NCI-H2227 treated with DMSO at 0.1 percent for 48 hours (cell line): ENCODE measurements at places on chromosomes 13 and 19.

DNA sequence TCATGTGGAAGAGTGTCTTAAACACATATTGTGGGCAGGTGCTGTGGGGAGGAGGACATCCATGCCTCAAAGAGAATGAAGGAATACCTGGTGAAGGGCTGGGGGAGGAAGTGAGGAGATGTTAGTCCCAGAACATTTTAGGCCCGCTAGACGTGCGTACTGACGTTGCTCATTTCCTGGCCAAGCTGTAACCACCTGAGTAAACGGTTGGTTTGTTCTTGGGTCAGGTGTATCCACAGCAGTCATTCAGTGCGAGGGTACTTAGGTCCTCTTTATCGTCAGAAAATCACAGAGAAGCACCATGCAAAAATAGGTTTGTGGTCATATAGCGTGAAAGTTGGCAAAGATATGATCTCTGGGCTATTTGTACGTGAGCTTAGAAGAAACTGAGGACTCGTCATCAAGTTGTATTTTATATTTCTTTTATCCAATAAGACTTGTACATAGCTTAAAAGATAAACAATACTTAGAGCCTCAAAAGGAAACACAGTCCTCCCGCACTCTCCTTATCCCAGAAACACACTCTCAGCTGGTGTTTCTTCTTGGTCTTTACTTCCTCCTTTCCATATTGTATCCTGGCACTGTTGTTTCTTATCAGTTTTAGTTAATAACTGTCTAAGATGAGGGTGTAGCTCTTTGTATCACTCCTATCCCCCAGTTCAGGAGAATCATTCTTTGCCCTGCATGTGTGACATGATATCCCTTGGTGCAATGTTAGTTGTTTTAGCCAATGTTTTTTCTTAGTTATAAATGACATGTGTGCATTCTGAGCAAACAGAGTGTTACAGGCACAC, 52.0 kb downstream of the ARHGEF7 start:
- DNase-seq, result no peak

GRCh38 chr19:33413868-33414666, 40.6 kb downstream of the CEBPG start:
- no peak for DNase-seq

GRCh38 chr13:114311908-114312307, 2.4 kb upstream of the CHAMP1 start:
- DNase-seq, result no peak

GRCh38 chr13:104757712-104758111, 1691.5 kb upstream of the SLC10A2 start:
- no peak for DNase-seq

- no peak for DNase-seq
Measured at GRCh38 chr13:48501705-48502104, 31.2 kb downstream of the RCBTB2 start.

DNA sequence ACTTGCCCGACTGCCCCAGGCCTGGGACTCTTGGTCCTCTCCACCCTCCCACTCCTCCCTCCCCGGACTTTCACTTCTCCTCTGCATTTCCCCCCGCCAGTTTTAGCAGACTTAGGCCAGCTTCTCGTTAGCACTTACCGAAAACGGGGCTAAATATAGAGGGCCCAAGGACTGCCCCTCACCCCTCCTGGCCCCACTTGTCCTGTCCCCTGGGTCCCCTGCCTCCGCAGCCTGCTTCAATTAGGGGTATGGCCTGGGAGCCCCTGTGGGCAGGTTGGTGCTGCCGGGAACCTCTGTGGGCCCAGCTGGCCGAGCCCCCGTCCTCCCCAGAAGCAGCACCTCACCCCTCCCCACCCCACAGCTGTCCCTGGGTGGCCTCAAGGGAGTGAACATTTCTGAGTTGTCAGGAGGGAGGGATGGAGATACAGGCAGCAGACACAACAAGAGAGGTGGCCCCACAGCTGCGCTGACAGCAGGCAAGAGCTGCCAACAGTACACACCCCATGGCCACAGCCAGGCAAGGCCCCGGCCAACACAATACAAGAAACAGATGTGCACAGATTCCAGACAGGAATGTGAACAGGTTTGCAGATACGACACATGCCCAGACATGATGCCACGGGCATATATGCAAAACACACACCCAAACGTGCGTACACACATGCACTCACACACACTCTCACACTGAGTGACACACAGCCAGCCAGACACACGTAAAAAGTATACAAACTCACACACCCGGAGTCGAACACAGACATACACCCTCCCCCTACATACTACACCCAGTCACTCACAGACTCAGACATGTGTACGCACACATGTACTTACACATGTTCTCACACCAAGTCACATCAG, 2.6 kb downstream of the POU2F2 start:
- DNase-seq, result no peak
